EH (cell line): ENCODE measurements at places on chromosomes 1 and 21.

DNA sequence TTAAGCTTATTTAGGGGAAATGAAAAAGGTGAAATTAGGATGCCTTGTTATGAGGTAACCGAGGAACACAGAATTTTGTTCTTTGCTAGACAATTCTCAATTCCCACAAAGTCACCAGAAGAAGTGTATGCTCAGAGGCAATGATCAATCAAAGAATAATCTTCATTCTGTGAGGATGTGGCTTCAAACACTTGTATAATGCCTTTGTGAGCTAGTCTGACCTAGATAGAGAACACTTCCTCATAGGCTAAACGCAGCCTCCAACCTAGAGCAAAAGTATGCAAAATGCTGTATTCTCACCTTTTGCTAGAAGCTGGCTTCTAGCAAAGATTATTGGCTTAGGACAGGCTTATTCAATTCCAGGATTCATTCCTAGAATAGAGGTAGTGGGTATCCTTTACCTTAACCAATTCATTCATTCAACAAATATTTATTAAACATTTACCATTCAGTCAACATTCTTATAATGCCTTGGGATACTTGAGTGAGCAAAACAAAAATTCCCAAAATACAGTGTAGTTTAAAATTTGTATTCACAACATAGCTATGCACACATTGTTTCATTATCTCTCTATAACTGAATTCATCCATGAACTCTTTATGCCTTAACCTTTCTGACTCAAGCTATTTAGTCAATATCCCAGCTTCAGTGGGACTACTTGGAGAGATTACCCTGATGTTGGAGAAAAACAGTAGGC is 530.2 kb downstream of the PTPRC start:
- DNase-seq, result no peak

- DNase-seq, result no peak
Measured at GRCh38 chr1:22633697-22634463, 2.5 kb upstream of the C1QA start.

DNA sequence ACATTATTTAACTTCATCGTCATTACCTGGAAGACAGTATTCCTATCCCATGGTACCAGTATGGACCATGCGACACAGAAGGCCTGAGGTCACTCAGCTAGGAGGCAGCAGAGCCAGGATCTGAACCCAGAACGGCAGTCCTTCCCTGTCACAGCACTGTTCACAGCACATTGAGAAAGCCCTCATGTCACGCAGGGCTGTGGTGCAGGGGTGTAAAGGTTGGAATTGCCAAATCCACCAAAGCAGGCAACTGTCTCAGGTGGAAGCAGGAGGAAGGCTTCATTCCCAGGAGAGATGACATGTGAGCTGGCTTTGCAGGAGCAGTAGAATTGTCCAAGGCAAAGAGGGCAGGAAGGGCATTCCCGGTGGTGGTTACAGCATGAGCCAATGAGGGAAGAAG is 9.9 kb upstream of the TTC22 start:
- DNase-seq, result no peak

GRCh38 chr1:94562519-94563260 is 21.1 kb upstream of the F3 start:
- peak; percentile 36 for DNase-seq

DNA sequence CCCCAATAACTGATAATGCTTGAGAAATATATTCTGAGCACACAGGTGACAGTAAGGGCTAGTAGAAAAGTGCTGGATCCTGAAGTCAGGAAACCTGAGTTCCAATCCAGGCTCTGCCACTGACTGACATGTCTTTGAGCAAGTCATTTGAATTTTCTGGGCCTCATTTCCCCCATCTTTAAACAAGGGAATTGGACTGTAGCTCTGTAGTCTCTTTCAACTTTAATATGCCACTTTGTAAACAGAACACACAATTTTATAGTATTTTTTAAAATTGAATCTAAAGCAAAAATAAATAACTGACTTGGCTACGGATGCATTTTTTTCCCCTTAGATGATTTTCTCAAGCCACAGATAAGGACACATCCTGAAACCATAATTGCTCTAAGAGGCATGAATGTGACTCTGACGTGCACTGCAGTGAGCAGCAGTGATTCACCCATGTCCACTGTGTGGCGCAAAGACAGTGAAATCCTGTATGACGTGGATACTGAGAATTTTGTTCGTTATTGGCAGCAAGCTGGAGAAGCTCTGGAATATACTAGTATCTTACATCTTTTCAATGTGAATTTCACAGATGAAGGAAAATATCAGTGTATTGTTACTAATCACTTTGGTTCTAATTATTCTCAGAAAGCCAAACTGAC is 37.0 kb downstream of the LRIG2 start:
- DNase-seq, result peak; percentile 96

DNA sequence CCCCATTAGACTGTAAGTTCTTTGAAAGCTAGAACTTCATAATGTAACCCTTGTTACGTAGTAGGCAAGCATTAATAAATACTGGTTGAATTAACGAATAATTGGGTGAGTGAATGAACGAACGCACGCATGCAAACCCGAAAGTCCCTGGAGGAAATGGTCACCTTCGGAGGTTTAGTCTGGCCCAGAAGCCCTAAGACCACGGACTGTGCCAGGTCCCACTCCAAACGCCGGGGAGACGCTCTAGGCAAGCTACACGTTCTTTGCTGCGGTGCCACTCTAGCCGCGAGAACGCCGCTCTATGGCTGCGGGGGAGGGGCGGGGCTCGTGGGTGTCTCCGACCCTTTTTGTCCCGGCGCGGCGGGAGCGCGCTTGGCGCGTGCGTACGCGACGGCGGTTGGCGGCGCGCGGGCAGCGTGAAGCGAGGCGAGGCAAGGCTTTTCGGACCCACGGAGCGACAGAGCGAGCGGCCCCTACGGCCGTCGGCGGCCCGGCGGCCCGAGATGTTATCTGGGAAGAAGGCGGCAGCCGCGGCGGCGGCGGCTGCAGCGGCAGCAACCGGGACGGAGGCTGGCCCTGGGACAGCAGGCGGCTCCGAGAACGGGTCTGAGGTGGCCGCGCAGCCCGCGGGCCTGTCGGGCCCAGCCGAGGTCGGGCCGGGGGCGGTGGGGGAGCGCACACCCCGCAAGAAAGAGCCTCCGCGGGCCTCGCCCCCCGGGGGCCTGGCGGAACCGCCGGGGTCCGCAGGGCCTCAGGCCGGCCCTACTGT is at the start of gene KDM1A:
Gene KDM1A (plus strand): TSS at position 375 of the 769 bp plus-strand sequence. CDS start 129 bp downstream, at position 504.
- peak; percentile 97 for DNase-seq

- peak; percentile 74 for DNase-seq
Measured at GRCh38 chr1:76961181-76961819, 94.0 kb downstream of the ST6GALNAC5 start.

DNA sequence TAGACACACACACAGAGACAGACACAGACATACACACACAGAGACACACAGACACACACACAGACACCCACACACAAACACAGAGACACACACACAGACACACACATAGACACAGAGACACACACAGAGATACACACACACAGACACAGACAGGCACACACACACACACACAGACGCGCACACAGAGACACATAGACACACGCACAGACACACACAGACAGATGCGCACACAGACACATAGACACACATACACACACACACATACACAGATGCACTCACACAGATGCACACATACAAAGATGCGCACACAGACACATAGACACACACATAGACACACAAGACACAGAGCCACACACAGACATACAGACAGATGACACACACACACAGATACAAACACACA is 16.0 kb downstream of the KIF21B start:
- no peak for DNase-seq
